Stomach (tissue), 19 donors: ENCODE measurements at places on chromosomes 1 and 21. TPM values are rescaled to one million over a fixed set of nuclear protein-coding genes. Genes with fewer than 3 reads are reported as not detected.

The NR5A2 gene
- total RNA-seq: not detected

The CD164L2 gene
- total RNA-seq: not detected

The CFHR3 gene
- not detected for total RNA-seq

The NMNAT2 gene
- total RNA-seq: not detected

The CFAP107 gene
- total RNA-seq: not detected

The SELENON gene
- 51.7 TPM for total RNA-seq

- DNase-seq: peak; percentile 85
These were observed 3.6 kb downstream of the CERS2 start for GRCh38 chr1:150970808-150971582.

GRCh38 chr1:81808760-81809159, 8.0 kb downstream of the ADGRL2 start:
- DNase-seq: peak; percentile 26

- DNase-seq: no peak
These were observed 22.8 kb upstream of the EFNA1 start for GRCh38 chr1:155104605-155105534.

- no peak for DNase-seq
These were observed 17.4 kb upstream of the CRB1 start for GRCh38 chr1:197250616-197251015.

GRCh38 chr1:88741413-88741812, 57.3 kb downstream of the PKN2 start:
- DNase-seq: no peak
